ENCODE measurements at places on chromosomes 2 and 18.

DNA sequence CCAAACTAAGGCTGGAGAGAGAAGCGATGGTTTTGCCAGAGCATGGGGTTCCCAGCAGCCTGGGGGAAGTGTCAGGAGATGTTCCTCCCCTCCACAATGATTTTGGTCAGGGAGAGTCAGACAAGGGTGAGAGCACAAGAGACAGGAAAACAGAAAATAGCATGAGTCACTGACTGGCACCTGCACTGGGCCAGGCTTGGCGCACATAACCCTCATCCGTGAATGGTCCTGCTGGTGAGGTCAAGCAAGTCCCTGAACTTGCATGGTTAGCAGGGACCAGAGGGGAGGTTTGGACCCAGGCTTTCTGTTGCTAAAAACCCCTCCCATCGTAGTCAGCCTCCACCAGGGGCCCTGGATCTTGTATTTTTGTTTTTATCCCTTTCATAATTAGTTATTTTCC, 174.5 kb upstream of the MYT1L start:
- DNase-seq, result no peak

DNA sequence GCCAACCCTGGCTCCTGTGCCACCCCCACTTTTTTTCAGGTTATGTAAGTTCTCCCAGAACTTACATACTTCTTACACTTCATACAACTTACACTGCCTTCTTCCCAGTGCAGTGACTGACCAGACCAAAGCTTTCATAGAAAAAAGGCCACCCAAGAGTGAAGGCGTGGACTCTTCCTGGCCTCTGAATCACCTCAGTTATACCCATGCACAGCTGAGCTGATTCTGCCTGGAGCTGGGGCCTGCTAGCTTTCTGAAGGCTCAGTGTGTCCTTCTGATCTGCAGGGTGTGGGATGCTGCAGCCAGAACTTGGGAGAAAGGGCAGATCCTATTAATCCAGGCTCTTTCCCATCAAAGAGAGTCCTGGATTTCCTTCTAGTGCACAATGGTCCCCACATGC, 216.1 kb downstream of the TTC32 start:
- DNase-seq, result no peak

GRCh38 chr2:238527565-238527964, 100.8 kb downstream of the ASB1 start:
- DNase-seq, result no peak

DNA sequence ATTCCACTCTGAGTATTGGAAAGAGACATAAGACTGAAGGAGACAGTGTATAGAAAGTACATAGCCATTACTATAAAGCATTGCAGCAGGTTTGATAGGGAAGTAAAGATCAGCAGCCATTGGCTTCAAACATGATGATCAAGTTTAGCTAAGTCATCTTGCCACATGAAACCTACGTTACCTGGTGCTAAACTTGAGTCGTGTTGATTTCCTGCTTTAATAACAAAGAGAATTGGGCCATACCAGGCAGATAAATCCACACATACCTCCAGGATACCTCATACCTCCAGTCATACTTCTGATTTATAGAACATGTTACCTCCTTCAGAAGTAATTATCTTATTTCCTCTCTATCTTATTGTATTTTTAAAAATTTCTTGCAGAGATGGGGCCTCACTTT, 10.3 kb upstream of the KYNU start:
- DNase-seq, result no peak

- DNase-seq, result no peak
Measured at GRCh38 chr2:6852195-6852594, 13.5 kb downstream of the CMPK2 start.

DNA sequence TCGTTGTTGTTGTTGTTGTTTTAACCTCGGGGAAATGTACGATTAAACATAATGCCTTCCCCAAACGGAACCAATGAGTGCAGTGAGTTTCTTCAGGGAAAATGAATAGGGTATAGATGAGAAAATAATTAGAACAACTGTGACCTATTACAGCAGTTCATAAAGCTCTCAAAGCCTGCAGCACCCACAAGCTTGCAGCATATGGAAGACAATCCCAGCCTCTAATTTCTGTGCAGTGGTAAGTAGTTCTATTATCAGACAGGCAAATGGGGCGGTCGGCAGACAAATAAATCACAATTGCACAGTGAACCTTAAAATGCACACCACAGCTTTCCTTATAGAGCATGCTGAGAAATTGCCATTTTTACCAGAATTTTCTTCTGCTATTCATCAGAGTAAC, 159.5 kb downstream of the MYT1L start:
- no peak for DNase-seq

DNA sequence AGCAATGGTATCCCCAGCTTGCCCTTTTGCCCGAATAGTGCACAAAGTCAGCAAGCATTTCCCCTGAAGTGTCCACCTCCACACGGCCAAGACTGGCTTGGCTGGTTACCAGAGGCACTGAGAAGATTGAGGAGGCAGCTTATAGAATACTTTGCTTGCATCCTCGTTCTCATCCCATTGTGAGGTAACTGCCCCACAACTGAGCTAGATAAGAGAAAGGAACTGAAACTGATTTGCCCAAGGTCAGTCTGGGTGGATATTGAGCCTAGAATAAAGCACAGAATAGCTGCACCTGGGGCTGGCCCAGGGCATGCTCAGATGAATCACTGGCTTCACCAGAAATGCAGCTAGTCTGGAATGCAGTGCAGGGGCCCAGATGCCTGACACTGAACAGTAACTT, 32.7 kb upstream of the MAP4K3 start:
- peak; percentile 38 for DNase-seq

GRCh38 chr2:41618754-41619153, 429.1 kb upstream of the PKDCC start:
- no peak for DNase-seq

DNA sequence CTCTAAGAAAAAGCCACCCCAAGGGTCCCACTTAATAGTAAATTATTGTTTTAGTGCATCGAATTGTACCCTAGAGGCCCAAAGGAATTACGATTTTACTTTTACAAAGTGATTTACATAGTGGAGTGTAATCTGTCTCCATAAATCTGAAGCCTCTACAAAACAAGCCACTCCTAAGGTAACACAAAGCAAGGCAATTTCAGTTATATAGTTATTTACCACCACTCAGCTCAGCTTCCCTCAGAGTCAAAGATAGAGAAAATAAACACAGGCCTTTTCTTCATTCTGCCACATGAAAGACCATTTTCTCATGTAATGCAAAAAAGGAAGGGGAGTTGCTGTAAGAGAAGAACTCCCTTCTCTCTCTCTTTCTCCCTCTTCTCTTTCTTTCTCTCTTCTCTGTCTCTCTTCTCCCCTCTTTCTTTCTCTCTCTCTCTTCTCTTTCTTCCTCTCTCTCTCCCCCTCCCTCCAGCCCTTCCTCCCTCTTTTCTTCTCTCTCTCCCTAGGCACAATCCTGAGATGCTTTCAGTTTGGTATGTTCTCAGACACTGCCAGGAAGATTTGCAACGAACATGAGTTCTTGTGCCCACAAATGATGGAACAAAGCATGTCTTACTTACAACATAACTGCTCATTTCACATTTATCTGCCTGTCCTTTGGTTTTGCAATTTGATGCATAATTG, 264.5 kb downstream of the BCL2 start:
- no peak for DNase-seq

- no peak for DNase-seq
Measured at GRCh38 chr2:188919824-188920223, 54.3 kb upstream of the COL3A1 start.

- peak; percentile 57 for DNase-seq
Measured at GRCh38 chr2:9137379-9138150, 69.0 kb upstream of the ASAP2 start.

DNA sequence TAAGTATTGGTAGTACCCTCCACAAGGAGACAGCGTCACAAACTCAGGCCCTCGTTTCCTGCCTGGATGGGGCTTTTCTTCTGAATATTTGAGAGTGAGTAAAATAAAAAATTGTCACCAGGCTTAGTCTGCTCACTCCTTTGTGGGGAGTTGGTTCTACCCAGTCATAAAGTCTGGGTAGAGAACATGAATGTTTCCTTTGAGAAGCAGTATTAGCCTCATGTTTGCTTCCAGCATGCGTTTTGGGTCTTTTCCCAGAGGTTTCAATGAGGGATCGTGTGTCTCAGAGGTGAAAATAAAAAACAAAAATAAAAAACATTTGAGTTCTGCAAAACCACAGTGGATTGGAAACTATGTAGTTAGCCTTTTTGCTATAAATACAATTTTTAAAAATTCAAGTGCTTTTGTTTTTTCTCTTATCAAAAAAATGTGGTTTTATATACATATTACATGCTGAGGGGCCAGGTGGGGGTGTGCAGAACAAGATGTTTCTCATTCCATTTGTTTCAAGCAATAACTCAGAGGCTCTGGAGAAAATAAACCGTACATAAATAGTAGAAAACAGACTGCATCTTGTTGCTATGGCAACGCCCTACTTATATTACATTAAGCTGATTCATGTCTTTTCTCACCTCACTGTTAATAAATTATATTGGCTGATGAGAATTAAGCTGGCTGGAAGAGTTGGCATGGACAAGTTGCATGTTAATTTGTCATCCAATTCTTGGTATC, 225.4 kb upstream of the FBXO11 start:
- DNase-seq, result no peak

DNA sequence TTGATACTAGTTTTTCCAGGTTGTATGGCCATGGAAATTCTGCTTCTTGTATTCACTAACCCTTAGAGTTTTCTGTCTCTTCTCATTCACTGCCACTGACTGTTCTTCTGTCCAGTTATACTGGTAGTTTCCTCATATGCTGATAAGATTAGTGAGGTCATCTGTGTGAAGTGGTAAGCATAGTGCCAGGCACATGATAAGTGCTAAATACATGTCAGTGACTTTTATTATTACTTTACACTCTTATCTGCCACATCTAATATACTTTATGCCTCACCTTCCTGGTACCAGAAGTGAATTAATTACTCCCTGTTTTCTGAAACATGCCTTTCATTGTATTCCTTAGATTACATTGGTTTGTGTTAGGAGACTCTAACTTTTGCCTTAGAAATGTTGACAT, 91.3 kb downstream of the NBEAL1 start:
- DNase-seq, result no peak
